Activated T-cell treated with anti-CD3 and anti-CD28 coated beads for 4 hours (primary cell): ENCODE measurements at places on chromosomes 7 and 10.
A peak's percentile ranks its signal among the peaks of the same experiment; 100 is the strongest.

DNA sequence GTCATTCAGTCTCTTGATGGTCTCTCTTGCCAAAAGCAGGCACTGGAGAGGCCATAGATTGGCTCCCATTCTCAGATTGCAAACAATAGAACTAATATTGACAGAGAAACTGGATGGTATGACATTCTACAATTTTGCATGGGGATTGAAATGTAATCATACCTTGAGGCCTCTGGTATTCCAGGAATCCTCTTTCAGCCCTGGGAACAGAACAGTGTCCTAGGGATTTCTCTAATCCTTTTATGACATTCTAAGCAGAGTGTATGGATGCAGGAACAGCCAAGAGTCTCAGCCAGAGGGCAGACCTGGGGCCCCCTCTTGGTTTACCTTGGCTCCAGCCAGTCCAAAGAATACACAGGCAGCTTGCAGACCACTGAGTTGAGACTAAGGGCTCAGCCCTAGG lies 206.4 kb downstream of the KCNMA1 start:
- DNase-seq: no peak

GRCh38 chr10:25083546-25084111 lies 67.2 kb downstream of the THNSL1 start:
- no peak for DNase-seq

GRCh38 chr7:15977663-15978062 lies 291.2 kb upstream of the MEOX2 start:
- no peak for DNase-seq

- no peak for DNase-seq
These were observed 166.2 kb downstream of the SNX10 start for GRCh38 chr7:26457696-26458327.

DNA sequence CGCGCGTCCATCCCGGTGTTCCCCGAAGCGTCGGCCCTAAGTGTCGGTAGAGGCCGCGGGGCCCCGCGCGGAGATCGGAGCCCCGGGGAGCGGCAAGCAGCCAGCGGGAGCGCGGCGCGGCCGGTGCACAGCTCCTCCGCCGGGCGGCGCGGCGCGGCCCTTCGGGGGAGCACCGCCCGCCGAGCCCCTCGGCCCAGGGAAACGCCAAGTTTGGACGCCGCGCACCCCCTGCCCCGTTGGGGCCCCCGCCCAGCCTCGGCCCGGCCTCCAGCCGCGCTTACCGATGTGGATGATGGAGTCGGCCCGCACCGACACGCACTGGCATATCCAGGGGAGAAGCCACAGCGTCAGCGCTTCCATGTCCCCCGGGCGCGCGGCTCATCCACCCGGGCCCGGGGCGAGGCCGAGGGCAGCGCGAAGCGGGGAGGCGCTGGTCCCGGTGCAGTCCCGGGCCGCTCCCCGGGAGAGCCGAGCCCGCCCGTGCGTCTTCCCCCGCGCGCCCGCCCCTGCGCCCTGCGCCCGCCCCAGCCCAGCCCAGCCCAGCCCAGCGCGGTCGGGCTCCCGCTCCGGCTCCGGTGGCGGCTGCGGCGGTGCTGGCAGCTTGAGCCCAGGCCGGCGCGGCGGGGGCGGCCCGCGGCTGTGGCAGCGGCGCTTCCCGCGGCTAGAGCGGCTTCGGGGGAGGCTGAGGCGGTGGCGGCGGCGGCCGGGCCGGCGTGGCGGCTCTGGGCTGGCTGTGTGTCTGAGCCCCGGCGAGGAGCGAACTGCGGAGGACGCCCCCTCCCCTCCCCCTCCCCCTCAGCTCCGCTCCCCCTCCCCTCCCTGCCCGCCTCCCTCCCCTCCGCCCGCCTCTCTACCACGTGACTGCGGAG lies at the start of gene GRID1:
GRID1 (minus strand) TSS at position 763 of the 869 bp plus-strand sequence.
- DNase-seq: no peak

DNA sequence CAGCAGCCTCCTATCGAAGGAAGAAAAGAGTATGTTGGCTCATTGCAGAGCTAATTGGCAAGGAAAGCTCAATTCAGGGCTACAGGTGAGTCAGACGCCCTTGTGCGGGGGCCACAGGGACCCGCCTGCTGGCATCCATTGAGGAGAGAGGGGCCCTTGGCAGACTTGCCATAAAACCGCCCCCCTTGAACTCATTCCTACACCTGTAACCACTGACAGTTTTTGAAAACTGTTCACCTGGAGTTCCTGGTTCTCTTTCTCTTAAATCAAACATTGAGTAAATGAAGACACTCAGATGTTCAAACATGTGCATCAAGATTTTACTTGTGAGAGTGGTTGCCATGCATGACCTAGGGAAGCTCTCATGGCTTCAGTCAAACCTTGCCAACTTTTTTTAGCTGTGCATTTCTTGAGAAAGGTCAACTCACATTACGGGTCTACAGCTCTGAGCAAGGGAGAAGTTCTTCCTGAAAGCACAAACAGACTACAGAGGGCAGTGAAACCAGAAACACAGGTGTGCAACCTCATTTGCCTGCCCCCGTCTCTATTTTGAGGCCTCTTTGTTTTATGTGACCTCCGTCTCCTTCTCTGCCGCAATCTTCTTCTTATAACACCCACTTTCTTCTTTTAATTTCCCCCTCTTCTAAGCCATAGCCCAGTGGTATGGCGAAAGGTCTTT lies 87.8 kb downstream of the TBXAS1 start:
- no peak for DNase-seq

GRCh38 chr7:118467381-118467780 lies 242.9 kb downstream of the ANKRD7 start:
- no peak for DNase-seq

GRCh38 chr10:80582286-80582960 lies 44.7 kb downstream of the SH2D4B start:
- no peak for DNase-seq

- DNase-seq: no peak
These were observed 39.8 kb downstream of the ENO4 start for GRCh38 chr10:116889066-116889465.

DNA sequence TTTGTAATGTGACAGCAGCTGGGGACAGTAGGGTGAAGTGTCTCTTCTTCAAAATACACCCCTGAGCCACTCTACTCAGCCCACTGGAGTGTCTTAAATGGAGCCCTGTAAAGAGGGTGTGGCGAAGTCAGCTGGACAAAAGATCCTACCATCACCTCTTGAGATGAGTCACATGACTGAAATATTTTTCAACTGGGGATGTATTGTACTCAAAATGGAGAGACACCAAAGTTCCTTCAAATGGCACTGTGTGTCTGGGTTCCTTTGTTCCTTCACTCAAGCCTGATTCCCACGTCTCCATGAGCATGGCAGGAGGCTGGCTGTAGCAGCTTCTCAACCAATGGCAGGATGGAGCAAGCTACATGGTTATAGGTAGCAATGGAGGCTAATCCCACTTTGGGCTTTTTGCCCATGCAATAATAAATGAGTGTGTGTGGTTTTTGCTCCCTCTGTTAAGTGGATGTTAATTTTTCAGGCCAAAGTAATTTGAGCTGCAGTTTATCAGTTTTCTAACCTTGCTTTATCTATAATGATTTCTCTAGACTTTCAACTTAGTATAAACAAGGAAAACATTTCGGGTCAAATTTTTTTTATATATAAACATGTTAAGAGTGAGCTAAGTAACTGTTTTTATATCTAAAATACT lies 68.2 kb downstream of the CLEC2L start:
- no peak for DNase-seq

DNA sequence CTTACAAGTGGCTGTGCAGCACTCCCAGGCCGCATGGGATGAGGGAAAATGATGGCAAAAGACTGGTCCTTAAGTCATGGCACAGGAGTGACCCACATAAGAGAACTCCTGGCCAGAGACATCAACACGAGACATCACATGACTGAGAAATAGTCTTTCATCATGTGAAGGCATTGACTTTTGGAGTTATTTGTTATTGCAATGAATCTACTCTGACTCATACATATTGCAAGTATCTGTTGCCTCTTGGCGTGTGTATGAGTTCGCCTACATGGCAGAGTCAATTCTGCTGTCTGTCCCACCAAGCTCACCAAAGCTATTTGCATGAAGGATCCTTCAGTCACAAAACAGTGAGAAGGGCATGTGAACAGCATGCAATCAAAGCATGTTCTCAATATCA lies 59.7 kb upstream of the HABP2 start:
- DNase-seq: no peak

- no peak for DNase-seq
These were observed 527.1 kb upstream of the FOXK1 start for GRCh38 chr7:4154882-4155535.

DNA sequence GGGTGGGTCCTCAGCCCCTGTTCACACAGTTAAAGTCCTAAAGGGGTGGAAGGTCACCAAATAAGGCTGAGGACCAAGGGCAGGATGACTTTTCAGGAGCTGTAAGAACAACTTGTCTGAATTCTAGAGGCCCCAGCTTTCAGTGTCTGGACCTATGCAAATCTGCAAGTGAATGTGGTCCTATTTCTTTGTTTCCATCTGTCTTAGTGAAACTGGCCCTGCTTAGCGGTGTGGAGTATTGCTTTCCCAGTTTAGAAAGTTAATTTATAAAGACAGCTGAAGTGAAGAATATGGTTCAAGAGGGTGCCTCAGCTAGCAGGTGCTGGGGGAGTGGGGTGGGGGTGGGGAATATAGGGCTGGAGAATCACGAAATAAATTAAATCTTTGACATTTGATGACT lies 40.1 kb downstream of the HHEX start:
- DNase-seq: no peak

DNA sequence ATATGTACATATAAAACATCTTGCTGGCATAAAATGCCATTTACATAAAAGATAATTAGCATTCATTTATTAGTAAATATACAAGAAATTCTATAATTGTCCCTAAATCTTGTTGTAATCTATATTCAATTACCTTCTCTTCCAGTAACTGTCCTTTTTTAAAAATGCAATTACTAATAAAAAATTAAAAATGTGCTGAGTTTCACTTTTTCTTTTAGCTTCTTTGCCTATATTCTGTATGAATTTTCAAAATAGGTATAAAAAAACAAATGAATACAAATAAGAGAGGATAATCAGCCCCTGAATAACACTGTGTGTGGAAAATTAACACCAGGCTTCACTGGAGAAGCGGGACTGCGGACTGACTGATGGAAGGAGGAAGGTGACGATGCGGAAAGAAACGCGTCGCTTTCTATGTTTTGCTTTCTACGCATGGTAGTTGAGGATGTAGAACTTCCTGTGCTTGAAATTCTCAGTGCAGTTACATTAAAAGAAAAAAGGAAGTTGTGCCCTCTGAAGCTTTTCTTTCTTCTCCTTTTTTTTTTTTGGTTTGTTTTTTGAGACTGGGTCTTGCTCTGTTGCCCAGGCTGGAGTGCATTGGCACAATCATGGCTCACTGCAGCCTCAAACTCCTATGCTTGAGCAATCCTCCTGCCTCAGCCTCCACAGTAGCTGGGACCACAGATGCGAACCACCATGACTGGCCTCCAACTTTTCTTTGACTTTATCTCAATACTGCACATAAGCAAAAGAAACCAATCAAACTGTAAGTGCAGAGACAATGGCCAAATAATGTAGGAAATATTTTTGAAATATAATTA lies 7.4 kb upstream of the ZMYND11 start:
- DNase-seq: peak; percentile 14

DNA sequence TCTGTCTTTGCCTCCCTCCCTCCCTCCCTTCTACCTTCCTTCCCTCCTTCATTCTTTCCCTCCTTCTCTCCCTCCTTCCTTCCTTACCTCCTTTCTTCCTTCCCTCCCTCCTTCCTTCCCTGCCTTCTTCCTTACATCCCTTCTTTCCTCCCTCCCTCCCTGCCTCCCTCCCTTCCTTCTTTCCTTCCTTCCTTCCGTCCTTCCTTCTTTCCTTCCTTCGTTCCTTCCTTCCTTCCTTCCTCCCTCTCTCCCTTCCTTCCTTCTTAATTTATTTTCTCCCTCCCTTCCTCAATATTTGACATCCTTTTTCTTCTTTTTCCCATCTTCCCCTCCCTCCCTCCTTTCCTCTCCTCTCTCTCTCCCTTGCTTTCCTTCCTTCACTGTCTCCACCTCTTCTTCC lies 301.8 kb downstream of the GATA3 start:
- no peak for DNase-seq

DNA sequence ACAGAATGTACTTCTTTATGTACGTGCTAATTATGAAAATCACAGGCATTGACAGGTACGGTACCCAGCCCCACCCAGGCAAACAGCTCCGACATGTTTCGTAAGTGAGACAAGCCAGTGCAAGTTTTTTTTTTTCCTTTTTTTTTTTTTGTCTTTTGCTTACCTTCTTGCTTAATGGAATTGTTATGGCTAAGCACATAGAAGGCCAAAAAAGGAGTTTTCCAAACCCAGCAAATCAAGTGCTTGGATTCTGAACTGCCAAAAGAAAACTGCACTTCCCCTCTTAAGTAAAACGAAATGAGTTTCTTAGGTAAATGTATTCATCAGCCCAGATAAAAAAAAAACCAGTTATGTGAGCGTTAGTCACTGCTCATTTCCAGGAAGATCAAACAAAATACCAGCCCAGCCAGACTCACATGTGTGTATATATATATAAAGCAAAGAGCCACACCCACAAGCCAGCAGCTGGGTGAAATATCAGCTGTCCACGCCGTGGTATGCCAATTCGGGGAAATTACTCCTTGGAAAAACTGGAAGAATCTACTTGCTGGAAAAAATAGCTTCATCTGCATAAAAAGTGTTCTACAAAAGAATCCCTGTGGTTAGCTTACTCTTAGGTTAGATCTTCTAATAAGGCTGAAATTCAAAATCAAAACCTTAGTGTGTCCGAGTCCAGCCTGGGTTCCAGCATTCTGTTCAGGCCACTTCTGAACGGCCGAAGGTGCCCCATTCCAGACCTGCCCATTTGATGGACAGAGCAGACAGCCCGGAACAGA lies 8.0 kb downstream of the KLF6 start:
- peak; percentile 47 for DNase-seq

- DNase-seq: no peak
These were observed 20.5 kb upstream of the INPP5A start for GRCh38 chr10:132516771-132517725.

DNA sequence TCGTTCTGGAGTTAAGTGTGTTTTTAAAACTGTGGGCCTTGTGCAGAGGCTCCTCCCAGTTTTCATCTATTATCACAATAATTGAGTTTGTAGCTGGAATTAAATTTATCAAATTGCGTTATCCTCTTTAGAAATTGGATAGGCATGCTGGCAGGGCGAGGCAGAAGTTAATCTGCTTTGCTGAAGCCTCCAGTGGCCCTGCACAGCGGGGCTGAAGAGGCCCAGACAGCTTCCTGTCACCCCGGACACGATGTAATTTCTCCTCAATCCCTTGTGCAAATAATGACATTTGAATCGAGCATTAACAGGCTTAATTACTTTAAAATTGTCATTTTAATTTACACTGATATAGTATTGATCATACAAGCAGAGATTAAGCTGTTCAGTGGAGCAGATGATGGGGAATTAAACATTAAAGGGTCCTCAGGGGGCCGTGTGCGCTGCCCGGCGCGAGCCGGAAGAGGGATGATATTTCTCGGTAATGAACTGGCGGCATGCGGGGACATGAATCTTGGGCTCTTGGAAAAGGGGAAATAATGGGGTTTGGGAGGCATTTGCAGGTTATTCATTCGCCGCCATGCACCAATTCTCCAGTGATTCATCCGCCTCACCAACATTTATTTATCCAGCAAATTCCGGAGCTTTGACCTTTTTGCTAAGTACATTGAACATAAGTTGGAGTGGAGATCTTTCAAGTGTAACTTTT lies 118.5 kb downstream of the NKX6-2 start:
- no peak for DNase-seq
